ENCODE measurements at places on chromosomes 3 and 15.

DNA sequence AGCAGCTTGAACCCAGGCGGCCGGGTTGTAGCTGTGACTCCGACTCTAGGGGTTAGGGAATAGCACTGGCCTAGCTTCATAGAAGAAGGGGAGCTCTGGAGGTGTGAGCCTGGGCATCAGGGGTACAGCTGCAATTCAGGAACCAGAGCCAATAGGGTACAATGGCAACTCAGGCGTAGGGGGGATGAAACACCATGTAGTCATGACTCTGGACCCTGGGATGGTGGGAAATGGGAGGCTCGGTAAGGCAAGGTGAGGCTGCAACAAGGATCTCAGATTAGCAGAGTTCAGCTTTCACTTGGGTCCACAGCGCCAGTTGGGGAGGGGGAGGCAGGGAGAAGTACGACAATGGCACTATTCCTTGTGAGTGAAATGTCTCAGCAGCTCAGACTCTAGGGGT, 210.2 kb upstream of the LYSMD4 start:
- DNase-seq, result no peak

DNA sequence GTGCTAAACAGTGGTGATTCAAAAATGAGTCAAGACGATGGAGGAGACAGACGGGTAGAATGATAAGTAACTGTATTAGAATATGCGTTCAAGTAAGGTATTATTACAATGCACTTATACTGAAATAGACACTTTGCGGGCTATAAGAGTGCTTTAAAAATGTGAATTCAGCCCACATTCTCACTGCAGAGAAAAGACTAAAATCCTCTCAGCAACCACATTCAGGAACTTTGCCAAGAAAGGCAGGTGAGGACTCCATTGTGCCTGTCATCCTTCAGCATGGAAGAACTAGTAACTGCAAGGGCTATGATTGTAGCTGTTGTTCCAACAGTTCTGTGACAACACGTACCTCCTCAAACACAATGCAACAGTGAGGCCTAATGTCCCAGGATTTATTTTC, 272.0 kb downstream of the RORA start:
- DNase-seq, result no peak

DNA sequence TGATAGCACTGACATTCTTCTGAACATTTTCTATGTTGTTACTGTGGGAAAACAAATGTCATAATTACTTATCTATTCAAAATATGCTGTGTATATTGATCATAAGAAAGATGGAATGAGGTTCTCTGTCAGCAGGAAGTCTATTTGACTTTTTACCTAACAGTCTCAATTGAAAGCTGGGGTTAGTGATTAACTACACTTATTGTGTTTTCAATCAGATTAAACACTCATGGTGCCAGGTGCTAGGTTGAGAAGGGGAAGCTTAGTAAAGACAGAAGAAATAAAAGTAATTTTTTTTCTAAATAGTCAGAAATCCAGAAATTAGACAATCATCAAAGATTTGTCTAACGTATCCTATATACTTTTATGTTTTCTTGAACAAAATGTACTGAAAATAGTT, 281.0 kb upstream of the NR2E3 start:
- no peak for DNase-seq

GRCh38 chr3:185342459-185343174, 20.3 kb upstream of the MAP3K13 start:
- DNase-seq, result peak; percentile 26

DNA sequence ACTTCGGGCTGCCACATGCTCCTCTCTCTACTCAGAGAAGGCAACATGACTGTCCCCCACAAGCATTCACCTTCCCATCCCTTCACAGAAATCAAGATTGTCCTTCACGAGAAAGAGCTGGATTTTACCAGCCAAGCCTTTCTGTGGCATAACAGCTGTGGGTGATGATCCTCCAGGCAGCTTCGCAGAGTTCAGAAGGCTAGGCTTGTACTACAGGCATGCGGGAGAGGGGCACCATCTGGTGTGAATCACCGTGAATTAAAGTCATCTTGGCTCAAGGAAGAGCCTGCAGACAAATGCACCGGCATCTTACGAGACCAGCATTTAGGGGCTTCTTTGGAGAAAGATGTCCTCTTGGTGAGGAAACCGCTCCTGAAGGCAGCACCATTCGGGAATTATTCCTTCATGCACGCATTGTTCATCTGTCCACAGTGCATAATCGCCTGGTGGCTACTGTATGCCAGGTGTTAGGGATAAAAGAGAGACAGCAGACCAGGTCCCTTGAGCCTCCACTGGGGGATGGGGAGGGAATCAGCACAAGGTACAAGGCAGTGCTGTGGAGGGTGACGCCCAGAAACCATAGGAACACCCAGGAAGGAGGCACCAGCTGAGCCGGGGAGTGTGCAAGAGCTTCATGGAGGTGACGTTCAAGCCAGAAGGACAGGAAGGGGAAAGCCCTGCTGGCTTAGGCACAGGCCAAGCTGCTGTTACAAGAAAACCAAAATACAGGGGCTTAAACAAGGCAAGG, 108.6 kb downstream of the TMEM266 start:
- DNase-seq, result no peak

DNA sequence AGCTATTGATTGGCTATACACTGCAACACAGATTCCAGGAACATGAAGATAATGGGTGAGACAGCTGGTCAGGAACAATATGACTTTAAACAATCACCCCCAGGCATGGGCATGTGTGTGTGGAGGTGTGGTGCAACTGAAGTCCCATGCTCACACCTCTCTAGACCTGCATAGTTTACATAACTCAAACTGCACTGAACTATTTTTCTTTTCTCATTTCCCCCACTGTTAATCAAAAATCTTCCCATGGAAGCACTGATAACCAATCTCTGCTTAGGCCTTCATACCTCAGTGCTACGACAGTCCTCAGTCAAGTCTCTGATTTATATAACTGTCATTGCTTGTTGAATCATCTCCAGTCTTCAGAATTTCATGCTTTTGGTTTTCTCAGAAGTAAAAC, 600.2 kb downstream of the NTRK3 start:
- no peak for DNase-seq

DNA sequence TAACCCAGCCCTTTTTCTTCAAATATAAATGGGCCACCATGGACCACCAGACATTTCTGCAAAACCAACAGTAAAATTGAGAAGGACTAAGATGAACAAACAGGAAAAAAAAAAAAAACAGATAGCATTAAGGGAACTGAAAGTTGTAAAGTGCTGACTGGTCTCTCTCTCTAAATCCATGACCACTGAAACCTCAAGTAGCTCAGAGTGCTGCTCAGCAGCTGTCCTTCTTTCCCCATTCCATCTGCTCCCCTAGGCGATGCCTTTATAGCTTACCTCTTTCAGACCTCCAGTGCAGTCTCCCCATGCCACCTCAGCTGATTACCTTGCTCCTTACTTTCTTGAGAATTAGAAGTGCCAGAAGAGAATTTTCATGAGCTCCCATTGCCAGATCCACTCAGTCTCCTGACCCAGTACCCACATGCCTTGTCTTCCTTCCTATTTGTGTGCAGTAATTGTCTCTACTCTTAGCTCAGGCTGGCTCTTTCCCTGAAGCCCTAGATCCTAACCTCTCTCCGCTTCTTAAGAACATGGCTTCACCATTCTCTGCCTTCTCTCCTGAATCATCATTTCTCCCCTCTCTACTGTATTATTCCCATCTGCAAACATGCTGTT, 23.9 kb upstream of the XIRP1 start:
- no peak for DNase-seq

DNA sequence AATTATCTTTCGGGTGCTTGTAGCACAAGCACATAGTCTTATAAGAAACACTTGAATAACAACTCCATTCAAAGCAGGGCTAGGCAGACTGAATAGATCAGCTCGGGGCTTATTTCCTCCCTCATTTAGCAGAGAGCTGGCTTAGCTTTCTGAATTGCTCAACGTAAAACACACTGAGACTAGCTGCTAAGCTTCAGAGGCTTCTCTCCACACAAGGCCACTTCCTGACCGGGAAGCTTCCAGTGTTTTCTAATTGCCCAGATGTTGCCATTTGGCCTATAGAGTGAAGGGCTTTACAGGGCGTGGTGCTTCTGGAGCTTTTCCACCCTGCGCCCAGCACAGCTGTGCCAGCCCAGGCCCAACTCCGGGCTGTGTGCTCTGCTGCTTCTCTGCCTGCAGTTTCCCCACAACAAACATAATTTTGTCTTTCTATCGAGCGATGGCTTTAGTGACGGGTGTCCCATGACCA, 16.6 kb downstream of the FAM240A start:
- no peak for DNase-seq

DNA sequence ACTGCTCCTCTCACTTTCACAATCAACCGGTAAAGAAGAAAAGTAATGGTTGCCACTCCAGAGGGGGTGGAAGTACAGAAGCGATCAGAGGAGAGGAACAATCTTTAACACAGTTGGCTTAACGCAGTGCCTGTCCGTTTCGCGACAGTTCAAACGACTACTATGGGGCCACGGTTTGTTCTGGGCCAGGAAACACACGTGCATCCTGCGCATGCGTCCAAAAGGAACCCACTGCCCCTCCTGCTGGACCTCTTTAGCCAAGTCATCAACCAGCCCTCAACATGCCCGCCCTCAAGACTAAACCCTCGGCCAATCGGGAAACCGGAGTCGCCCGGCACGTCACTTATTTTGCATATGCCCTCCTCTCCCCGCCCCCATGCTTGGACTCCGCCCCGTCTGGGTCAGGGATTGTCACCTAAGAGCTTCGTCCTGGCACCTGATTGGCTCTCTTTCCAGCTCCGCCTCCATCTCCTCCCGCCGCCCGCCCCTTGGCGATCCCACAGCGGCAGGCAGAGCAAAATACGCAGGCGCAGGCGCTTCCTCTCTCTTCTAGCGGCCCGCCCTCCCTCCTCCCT, 345 bp upstream of the CDV3 start:
- DNase-seq, result peak; percentile 99

- no peak for DNase-seq
These were observed 41.1 kb upstream of the SKOR1 start for GRCh38 chr15:67784090-67784781.

- no peak for DNase-seq
These were observed 144.2 kb upstream of the BNIP2 start for GRCh38 chr15:59833366-59833765.

GRCh38 chr3:29436612-29437323, 155.9 kb downstream of the RBMS3 start:
- no peak for DNase-seq
